ENCODE measurements at places on chromosomes 7 and 10. TPM values are rescaled to one million over a fixed set of nuclear protein-coding genes. Genes with fewer than 3 reads are reported as not detected.

Gene VGF
- polyA plus RNA-seq, result 0.09 TPM

Gene HACD1
- 14.8 TPM for polyA plus RNA-seq

Gene FAM107B
- polyA plus RNA-seq, result 109 TPM

Gene CRHR2
- polyA plus RNA-seq, result not detected

Gene TLX1
- 0.13 TPM for polyA plus RNA-seq

Gene NPTX2
- polyA plus RNA-seq, result 3.6 TPM

Gene ABCA13
- polyA plus RNA-seq, result 1.0 TPM

Gene CALML5
- polyA plus RNA-seq, result not detected

Gene ENKUR
- 5.5 TPM for polyA plus RNA-seq

Gene PTN
- polyA plus RNA-seq, result 215 TPM

Gene TMEM196
- polyA plus RNA-seq, result not detected

Gene PLEKHS1
- polyA plus RNA-seq, result 0.08 TPM

Gene ARHGEF35
- 20.5 TPM for polyA plus RNA-seq

Gene SLC25A28
- polyA plus RNA-seq, result 40.1 TPM

Gene AKR1C4
- not detected for polyA plus RNA-seq

Gene DEPP1
- 10.3 TPM for polyA plus RNA-seq

Gene SMO
- 126 TPM for polyA plus RNA-seq

Gene PHKG1
- polyA plus RNA-seq, result 1.3 TPM

Gene TAS2R3
- 0.41 TPM for polyA plus RNA-seq

Gene PNLIPRP2
- polyA plus RNA-seq, result not detected

Gene TYW1B
- 3.2 TPM for polyA plus RNA-seq

Gene WNT8B
- polyA plus RNA-seq, result 1.0 TPM

Gene HMX3
- polyA plus RNA-seq, result not detected

Gene SEC23IP
- 74.2 TPM for polyA plus RNA-seq

Gene GIMAP8
- polyA plus RNA-seq, result 10.4 TPM

Gene CLDN4
- 78.7 TPM for polyA plus RNA-seq

Gene SLC39A12
- polyA plus RNA-seq, result not detected

Gene BUD23
- 104 TPM for polyA plus RNA-seq

Gene NXPH1
- polyA plus RNA-seq, result not detected

Gene GHRHR
- polyA plus RNA-seq, result 0.37 TPM

Gene FKBP9
- 157 TPM for polyA plus RNA-seq

Gene NUTM2D
- 11.9 TPM for polyA plus RNA-seq

Gene GPC2
- 8.8 TPM for polyA plus RNA-seq

Gene ELAPOR2
- 10.8 TPM for polyA plus RNA-seq

Gene TWIST1
- 10.7 TPM for polyA plus RNA-seq

Gene CCDC136
- polyA plus RNA-seq, result 13.1 TPM

Gene DNAH11
- polyA plus RNA-seq, result 1.7 TPM

Gene ZPBP
- polyA plus RNA-seq, result 0.25 TPM

Gene NKX1-2
- 0.01 TPM for polyA plus RNA-seq

Gene WDR91
- 50.4 TPM for polyA plus RNA-seq

Gene OR13A1
- not detected for polyA plus RNA-seq

Gene CYP2E1
- polyA plus RNA-seq, result 2.5 TPM

Gene EPO
- 0.08 TPM for polyA plus RNA-seq

Gene TMEM178B
- 0.56 TPM for polyA plus RNA-seq

Gene UFSP1
- polyA plus RNA-seq, result 2.3 TPM

Gene UCN3
- 2.7 TPM for polyA plus RNA-seq

Data from right renal pelvis (tissue), 4 donors.